ENCODE measurements at places on chromosomes 12 and 14. TPM values are rescaled to one million over a fixed set of nuclear protein-coding genes. Genes with fewer than 3 reads are reported as not detected.

NEUROD4 gene
- total RNA-seq = not detected

PTCSC3 gene
- not detected for total RNA-seq

TPPP2 gene
- not detected for total RNA-seq

AKAP6 gene
- total RNA-seq = 1.2 TPM

YARS2 gene
- 32.7 TPM for total RNA-seq

FMNL3 gene
- total RNA-seq = 50.0 TPM

ANO2 gene
- 0.23 TPM for total RNA-seq

All from smooth muscle cell of the umbilical artery (primary cell).